Lower lobe of right lung (tissue), 2 donors: ENCODE measurements at places on chromosomes 3 and 15. TPM values are rescaled to one million over a fixed set of nuclear protein-coding genes. Genes with fewer than 3 reads are reported as not detected.

DNA sequence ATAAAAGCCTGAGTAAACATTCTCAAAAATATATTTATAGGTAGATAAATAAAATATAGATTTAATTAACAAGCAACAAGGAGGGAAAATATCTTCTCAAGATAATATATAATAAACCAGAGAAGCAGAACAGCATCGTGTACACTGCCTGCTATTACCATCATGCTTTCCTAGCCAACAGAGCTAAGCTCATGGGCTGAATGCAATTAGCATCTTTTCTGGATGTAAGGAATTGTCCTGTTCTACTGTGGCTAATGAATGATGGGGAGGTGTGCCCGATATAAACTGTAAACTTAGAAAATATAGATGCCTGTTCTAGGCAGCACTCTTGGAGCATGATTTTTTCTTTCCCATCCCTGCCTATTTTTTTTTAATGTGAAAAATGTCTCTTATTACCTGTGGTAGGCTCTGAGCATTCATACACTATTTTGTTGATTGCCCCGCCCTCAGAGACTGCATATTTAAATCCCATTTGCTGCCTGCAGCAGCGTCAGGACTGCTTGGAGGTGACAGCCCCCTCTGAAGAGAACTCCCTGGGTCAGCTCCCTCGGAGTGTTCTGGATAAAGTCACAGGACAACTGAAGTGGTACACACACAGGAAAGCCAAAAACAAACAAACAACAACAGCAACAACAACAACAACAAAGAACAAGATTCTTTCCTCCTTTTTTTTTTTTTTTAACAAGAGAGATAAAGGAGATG is 312.3 kb downstream of the SATB1 start:
- H3K4me3 ChIP-seq, result no peak overlapping the region
- no peak for DNase-seq
- H3K27me3 ChIP-seq, result no peaks in the 10 kb centered on the region
- no peaks in the 10 kb centered on the region for H3K4me1 ChIP-seq

DNA sequence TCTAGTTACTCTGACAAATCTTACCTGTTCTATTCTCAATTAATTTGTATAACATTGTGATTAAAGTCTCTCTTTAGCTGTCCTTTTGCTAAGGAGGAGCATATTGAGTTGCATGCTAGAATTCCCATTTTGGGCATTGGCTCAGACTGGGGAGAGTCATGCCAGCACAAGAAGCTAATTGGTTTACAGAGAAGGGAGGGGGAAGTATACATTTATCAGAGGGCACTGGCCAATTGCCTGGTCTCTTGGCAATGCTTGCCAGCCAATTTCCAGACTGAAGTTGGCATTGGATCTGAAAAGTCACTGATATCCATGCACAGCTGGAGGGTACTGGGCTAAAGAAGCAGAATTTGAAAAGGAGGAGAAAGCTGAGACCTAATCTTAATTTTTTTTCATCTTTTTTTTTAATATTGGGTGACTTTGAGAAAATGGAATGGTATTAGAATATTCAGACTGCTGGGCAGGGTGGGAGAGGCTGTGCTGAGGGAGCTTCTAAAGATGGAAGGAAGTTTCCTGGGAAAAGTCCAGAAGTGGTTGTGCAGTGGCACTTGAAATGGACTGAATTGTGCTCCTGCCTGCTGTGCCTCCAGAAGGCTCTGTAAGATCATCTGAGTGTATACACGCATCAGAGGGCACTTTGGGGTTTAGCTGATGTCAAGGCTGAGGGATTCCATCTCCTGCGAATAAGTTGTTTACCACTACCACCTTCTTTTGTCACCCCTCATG is 365.2 kb upstream of the DPH6 start:
- H3K4me1 ChIP-seq, result no peaks in the 10 kb centered on the region
- no peak overlapping the region for H3K27ac ChIP-seq
- H3K36me3 ChIP-seq, result no peaks in the 10 kb centered on the region

DNA sequence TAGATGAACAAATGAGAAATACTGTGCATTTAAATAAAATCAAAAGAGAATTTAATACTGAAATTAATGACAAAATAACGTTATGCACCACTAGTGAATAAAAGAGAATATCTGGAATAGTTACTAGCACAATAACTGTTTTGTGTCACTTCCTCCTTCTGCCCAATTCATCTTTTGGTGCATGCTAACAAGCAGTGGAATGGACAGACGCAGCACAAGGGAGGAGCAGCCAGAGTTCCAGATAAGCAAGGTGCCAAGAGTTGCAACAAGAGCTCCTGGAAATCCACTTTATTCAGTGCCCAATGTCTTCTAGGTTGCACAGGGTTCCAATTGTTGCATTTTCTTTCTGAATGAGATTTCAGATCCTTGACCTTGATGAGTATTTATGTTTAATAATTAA is 66.5 kb upstream of the PLXND1 start:
- H3K4me3 ChIP-seq, result no peak overlapping the region
- no peak overlapping the region for H3K27ac ChIP-seq

GRCh38 chr3:1752205-1752604 is 346.5 kb upstream of the CNTN4 start:
- H3K27me3 ChIP-seq, result no peaks in the 10 kb centered on the region
- H3K4me1 ChIP-seq, result no peaks in the 10 kb centered on the region
- no peak overlapping the region for H3K4me3 ChIP-seq
- no peak for DNase-seq
- no peaks in the 10 kb centered on the region for H3K36me3 ChIP-seq

- no peaks in the 10 kb centered on the region for H3K4me1 ChIP-seq
- H3K27me3 ChIP-seq, result no peaks in the 10 kb centered on the region
- no peak for DNase-seq
- no peak overlapping the region for H3K27ac ChIP-seq
- H3K4me3 ChIP-seq, result no peak overlapping the region
- no peaks in the 10 kb centered on the region for H3K36me3 ChIP-seq
Observed at GRCh38 chr3:154745929-154746328, 315.9 kb upstream of the GPR149 start.

DNA sequence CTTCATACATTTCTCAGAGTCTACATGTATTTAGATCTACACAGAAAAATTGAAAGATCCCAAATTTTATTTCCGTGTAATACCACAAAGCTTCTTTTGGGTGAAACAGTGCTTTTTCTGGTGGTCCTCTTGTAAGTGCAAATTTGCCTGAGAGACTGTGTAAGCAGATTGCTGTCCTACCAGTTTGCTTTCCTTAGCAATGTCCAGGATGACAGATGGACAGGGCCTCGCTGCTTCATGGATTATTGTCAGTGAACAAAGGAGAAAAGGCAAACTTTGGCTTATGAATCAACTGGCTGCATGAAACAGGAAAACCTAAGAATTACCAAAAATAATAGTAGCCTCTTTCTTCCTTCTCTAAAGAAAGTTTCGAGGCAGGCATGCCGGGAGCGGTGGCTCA is 82.6 kb upstream of the UBE2E1 start:
- H3K4me1 ChIP-seq, result no peaks in the 10 kb centered on the region
- H3K4me3 ChIP-seq, result no peak overlapping the region
- no peaks in the 10 kb centered on the region for H3K36me3 ChIP-seq

- peaks cover 16% of the 10 kb centered on the region for H3K36me3 ChIP-seq
- no peaks in the 10 kb centered on the region for H3K27me3 ChIP-seq
- no peak overlapping the region for H3K27ac ChIP-seq
- H3K4me3 ChIP-seq, result no peak overlapping the region
- peaks cover 7% of the 10 kb centered on the region for H3K4me1 ChIP-seq
Observed at GRCh38 chr3:16355828-16356227, 90.8 kb downstream of the OXNAD1 start.

DNA sequence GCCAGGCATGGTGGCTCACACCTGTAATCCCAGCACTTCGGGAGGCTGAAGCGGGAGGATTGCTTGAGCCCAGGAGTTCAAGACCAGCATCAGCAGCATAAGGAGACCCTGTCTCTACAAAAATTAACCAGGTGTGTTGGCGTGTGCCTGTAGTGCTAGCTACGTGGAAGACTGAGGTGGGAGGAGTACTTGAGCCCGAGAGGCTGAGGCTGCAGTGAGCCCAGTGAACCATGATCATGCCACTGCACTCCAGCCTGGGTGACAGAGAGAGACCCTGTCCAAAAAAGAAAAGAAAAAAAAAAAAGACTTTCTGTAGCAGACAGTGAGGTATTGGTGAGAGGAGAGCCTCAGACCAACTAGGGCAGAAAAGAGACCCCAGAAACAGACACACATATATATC is 263.8 kb downstream of the XXYLT1 start:
- no peak overlapping the region for H3K27ac ChIP-seq
- DNase-seq, result no peak
- no peaks in the 10 kb centered on the region for H3K36me3 ChIP-seq
- no peaks in the 10 kb centered on the region for H3K27me3 ChIP-seq
- H3K4me1 ChIP-seq, result peaks cover 8% of the 10 kb centered on the region

DNA sequence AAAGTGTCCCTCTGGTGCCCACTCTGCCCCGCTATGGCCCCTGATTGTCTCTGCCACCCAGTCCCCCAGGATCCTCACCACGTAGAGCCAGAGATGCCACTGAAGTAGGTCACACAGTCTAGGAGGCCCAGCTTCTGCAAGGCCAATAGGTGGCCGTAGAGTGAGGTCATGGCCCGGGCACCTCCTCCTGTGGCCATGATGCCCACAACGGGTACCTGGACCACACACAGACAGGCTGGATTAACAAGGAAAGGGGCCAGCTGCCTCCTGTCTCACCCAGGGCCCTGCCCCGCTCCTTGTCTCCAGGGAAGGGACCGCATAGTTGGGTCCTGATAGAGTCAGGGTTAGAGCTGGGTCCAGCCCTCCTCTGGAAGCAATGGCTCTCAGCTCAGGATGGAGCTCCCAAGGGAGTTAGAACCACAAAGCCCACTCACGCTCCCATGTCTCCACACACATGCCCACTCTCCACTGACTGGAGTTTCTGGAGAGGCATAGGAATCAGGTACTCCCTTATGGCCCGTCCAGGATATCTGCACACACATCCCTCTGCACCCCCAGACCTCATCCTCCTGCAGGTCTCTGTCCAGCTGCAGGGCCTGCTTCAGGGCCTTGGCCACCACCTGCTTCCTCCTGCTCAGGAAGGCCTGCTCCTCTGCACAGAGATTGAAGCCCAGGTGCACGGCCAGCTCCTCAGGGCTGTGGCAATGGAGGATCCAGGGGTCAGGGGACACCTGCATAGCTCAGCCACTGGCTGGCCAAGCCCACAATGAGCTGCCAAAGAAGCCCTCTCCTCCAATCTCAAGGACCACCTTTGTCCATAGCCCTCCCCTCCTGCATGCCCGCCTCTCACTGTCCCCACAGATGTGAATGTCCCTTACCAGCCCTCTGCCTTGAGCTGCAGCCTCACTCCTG is 13.2 kb downstream of the PLA2G4D start:
- DNase-seq, result no peak
- H3K27ac ChIP-seq, result no peak overlapping the region
- no peaks in the 10 kb centered on the region for H3K36me3 ChIP-seq
- peaks cover 7% of the 10 kb centered on the region for H3K27me3 ChIP-seq
- H3K4me3 ChIP-seq, result no peak overlapping the region
- H3K4me1 ChIP-seq, result peaks cover 14% of the 10 kb centered on the region

Gene SOX14
- not detected for total RNA-seq

Gene MUC13
- total RNA-seq, result 0.18 TPM

Gene ANKUB1
- 3.1 TPM for total RNA-seq

Gene RNF123
- 42.9 TPM for total RNA-seq

Gene LRIG1
- total RNA-seq, result 54.2 TPM

Gene EPHA6
- total RNA-seq, result 0.53 TPM
